ENCODE measurements at places on chromosomes 6 and 20.

DNA sequence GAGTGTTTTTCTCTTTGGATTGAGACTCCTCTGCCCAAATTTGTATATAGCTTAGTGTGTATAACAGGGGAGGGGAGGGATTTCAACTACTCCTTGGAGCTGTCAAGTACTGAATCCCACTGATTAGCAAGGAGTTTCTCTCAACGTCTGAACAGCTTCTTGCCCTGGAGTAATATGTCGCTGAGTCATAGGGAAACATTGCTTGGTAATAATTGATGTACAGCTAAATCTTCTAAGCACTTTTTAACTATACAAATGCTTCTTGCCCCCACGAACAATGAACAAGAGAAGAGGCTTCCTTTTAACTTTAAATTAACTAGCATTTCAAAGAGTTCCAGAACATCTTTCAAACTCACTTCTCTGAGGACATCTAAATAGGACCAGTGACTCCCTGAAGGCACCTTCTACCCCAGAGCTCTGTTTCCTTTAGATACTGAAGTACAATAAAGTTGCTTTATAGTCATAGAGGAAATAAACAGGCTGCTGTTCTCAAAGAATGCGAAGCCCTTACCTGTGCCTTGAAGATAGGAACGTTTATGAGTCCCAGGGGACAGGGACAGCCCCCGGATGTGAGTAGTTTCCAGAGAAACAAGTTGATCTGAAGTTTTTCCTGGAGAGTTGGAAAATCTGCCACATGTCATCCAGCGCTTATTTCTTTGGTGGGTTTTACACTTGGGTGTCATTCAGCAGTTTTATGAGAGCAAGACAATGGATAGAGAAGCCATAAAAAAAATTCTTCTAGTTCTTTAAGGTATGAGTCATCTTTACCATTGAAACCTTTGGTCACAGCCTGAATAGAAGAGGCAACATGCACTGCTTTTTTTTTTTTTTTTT is 462.5 kb upstream of the BTBD3 start:
- no peak for DNase-seq

GRCh38 chr6:134161041-134161440 is 108.6 kb upstream of the SLC2A12 start:
- DNase-seq: no peak

DNA sequence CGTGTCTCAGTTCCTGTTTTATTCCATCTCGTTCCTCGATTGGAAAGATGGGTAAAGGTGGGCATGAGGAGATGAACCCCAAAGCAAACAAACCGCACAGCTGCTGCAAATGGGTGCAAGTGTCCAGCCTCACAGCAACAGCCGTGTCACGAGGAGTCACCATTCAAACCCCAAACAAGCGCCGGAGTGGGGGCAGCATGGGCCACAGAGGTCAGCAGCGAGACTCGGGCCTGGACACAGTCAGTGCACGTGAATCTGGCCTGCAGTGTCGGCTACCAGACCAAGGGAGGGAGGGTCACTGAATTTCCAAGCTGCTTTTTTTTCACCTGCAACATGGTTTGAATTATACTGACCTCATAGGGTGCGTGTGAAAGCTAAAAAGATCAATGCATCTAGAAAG is 63.5 kb downstream of the EZR start:
- DNase-seq: no peak

- DNase-seq: no peak
These were observed 421.8 kb upstream of the SOX4 start for GRCh38 chr6:21171801-21172200.

DNA sequence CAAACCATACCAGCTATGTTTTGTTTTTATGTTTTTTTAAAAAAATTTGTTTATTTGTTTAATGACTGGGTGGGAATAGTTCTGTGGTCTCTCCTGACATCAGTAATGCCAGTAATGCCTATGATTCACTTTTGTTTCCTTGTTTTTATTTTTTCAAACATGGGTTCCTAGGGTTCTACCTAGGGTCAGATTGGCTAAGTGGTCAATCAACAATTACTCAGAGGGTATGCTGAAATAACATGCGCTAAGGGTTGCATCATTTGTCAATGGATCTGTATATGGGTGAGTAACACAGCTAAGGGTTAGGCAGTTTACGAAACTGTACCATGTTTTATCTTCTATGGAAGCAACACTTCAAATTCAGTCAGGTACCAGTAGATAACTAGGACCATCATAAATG is 583.8 kb upstream of the GJE1 start:
- DNase-seq: no peak

GRCh38 chr6:87078983-87079616 is 15.8 kb downstream of the CGA start:
- DNase-seq: peak; percentile 74

DNA sequence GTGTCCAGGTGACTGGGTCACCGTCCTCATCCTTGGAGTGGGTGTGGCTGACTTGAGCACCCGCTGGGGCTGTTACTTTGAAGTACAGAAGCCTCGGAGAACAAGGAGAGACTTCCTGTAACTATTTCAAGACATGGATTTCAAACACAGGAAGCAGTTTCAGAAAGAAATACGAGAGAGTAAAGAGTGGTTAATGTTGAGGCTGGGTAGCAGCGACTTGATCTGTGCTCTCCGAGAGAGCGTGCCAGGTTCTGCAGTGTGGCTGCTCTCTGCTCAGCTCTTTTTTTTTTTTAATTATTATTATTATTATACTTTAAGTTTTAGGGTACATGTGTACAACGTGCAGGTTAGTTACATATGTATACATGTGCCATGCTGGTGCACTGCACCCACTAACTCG is 17.5 kb upstream of the EFCAB8 start:
- no peak for DNase-seq

DNA sequence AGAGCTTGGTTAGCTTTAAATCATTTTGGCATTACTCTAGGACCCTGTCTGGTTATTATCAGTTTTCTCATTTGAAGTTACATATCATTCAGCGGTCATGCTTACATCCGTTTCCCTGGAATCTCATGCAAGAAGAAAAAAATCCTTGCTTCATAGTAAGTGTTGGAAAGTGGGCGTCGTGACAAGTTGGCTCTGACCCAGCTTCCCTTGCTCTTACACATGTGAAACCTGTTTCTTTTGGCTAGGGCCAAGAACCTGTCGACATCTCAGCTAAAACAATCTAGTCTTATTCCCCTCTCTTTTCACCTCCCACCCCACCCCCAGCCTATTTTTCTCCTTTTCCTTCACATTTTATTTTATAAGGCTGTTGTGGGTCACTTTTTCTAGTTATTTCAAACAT is 45.5 kb downstream of the ANKS1A start:
- peak; percentile 44 for DNase-seq

GRCh38 chr20:52405417-52405816 is 213.8 kb upstream of the ZFP64 start:
- DNase-seq: no peak

DNA sequence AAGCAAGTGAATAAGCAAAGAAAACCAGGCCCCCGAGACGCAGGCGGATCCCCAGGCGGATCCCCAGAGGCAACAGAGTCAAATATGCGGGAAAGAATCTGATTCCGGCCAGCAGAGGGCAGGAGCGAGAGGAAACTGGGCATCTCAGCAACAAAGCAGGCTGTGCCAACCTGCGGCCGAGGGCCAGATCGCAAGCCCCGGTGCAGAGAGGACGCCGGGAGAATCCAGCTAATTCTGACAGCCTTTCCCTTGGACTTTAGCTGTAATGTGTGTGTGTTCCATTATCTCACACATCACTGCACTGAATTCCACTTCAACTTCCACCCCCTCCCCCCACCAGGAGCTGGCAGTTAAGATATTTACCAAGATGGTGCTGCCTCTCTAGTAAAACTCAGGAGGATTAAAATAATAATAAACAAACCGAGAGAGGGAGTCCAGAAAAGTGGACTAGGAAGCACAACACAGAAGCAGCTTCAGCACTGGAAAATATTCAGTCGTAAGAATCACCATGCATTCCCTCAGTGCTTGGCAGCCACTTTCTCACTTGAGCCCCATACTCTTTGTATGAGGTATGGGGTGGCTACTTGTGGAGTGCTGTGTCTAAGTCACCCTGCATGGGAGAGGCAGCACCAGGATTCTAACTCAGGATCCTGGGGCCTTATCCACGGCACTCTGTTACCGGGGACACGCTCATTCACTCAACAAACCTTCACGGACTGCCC is 66.2 kb upstream of the SNX9 start:
- DNase-seq: peak; percentile 84

DNA sequence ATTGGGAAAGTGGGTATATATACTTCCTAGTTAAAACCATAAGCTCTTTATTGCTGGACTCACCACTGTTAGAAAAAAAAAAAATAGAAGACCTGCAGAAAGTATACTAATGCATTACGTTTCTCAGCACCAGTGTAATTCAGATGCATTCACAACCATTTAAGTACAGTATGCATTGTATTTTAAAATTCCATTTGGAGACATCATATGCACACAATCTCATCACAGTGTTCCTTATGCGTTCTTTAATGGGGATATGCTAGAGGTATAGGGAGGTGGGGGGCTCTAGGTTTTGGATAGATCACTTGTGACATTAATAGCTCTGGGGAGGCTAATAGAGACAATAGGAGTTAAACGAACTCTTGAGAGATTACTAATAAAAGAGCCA is 9.4 kb downstream of the TFAP2A start:
- DNase-seq: no peak

Measured in renal pelvis (tissue), 12 donors.